ENCODE measurements at places on chromosomes 5 and 9. TPM values are rescaled to one million over a fixed set of nuclear protein-coding genes. Genes with fewer than 3 reads are reported as not detected.

CDKN2B-AS1 gene
- not detected for total RNA-seq

SEMA4D gene
- 8.6 TPM for total RNA-seq

KLHL3 gene
- 0.28 TPM for total RNA-seq

SH3RF2 gene
- total RNA-seq, result 3.1 TPM

CDH9 gene
- not detected for total RNA-seq

TAS2R1 gene
- not detected for total RNA-seq

DHFR gene
- total RNA-seq, result 55.2 TPM

TICAM2 gene
- total RNA-seq, result 1.3 TPM

CREB3 gene
- 65.3 TPM for total RNA-seq

ALDH1A1 gene
- total RNA-seq, result 5,109 TPM

Data from A549 treated with ZK216348 at 1 μM for 4 hours (cell line).